ENCODE measurements at places on chromosomes 2 and 18.

DNA sequence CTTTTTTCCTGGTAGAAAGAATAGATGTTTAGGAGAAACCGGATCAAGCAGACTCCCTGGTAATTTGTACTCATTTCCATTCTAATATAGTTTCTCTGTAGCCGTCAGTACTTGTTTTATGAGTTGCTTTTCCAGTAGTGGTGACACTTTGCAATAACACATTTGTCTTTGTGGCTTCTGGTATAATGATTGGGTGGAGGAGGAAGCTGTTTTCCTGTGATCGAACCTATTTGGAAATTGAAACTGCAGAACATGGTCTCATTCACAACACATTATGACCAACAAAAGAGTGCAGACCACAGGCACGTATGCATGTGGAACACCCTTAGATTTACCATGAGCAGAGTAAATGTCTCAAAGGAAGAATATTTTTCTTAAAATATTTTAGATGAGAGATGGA, 7.6 kb upstream of the SERPINB12 start:
- no peak for DNase-seq

GRCh38 chr2:239305222-239305575, 95.6 kb downstream of the HDAC4 start:
- DNase-seq = no peak

DNA sequence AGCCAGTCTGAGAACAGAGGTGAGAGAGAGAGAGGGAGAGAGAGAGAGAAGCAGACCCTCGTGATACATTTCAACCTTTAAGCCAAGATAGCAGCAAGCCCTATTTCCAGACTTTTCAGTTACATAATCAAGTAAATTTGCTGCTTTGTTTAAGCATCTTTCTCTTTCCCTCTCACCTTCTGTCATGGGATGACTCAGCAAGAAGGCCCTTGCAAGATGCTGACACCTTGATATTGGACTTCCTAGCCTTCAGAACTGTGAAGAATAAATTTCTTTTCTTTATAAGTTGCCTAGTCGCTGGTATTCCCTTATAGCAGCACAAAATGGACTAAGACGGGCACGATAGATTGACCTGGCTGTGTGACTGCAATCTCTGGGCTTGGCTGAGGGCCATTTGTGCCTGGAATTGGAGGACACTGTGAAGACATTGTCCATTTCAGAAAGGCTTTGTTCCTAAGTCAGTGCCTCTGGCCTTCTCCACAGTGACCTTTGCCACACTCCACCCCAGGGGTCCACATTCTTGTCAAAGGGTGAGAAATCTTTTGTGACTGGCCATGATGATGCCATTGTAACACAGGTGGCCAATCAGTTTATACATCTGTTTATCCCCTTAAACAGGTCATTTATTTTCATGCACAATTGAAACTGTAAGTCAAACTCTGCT, 51.3 kb upstream of the ITSN2 start:
- no peak for DNase-seq

DNA sequence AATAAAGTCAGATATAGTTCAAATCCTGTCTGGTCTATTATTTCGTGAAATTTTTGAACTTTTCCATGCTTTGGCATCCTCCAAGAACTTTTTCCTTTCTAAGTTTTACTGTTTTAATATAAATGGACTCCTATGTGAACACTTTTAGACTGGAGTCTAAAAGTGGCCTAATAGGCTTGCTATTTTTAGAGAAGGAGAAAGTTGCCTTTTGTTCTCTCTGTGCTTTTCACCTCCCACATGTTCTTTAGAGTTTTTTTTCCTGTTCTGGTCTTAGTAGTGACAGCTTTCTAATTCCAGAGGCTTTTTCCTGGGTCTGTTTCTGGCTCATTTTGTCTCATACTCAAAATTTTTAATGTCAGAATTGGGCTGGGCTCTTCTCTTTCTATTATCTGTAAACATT, 72.2 kb downstream of the ADAM23 start:
- no peak for DNase-seq

DNA sequence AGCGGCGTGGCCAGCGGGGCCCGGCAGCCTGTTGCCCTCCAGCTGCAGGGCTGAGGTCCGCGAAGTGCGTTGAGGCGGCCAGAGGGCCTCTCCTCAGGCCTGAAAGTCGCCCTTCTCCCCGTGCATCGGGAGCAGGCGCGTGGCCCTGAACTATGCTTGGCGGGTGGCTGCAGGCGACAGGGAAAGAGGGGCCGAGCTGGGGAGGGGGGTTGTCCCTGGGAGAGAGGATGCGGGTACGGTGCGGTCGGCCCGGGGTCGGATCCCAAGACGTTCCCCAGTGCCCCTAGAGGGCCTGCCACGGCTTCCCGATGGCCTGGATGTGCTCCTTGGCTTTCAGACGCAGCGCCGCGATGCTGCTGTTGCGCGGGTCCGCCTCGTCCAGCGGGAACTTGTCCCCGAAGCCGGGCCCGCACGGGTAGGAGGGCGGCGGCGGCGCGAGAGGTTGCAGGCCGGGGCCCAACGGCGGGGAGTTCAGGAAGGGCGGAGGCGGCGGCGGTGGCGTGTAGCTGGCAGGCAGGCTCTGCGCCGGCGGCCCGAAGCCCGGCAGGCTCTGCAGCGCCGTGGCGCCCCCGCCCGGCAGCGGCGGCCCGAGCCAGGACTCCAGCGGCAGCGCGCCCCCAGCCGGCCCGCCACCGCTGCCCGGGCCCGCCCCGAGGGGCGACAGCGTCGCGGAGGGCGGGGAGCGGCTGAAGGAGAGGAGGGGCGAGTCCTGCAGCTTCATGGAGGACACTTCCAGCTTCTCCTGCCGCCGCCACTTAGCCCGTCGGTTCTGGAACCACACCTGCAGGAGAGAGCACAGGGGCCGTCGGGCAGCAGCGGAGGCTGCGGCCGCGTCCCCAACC, 4.3 kb downstream of the RAX start:
- no peak for DNase-seq

DNA sequence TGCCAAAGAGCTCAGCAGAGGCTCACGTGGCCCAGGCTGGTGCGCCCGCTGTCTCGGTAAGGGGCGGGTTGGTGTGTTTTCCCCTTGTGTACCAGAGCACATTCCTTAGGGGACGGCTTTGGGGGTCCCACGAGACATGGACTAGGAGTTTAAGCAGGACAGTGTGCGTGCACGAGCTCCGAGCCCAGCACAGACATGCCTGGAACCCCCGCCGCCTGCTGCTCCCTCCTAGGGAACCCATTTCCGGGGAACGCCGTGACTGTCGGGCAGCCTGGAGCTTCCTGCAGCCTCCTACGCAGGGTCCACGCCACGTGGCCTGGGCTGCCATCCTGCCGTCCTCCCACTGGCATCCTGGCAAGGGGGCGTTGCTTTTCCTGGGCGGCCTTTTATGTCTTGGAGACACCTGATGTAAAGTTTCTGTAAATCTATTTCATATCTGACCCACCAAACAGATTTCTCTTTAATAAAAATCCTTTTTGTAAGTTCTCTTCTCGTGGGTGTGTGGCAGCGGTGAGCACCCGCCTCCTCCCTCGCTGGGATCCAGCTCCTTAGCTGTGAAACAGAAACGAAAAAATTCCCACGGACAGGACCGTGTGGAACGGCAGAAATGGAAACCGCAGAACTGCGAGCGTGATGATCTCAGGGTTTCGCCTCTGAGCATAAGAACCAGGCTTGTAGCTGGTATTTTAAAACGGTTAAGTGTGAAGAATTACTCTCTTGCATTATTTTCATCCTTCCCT, 43.5 kb upstream of the KCNG2 start:
- no peak for DNase-seq

- DNase-seq = no peak
Observed at GRCh38 chr18:62586781-62587487, 64.1 kb downstream of the ZCCHC2 start.

DNA sequence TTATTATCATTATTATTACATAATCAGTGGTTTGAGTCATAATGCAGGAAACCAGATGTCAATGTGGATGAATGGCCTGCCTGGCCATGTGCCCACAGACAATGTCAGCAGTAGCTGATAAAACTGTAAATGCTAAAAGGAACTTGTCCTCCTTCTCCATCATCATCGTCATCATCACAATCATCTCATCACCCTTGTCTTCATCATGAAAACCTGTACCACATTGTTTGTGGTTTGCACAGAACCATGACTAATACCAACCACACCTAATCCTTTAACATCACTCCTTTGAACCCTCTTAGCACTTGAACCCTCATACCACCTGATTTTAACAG, 96.0 kb downstream of the HNMT start:
- no peak for DNase-seq

- DNase-seq = no peak
Observed at GRCh38 chr2:73933194-73933593, 6.5 kb downstream of the DGUOK start.

DNA sequence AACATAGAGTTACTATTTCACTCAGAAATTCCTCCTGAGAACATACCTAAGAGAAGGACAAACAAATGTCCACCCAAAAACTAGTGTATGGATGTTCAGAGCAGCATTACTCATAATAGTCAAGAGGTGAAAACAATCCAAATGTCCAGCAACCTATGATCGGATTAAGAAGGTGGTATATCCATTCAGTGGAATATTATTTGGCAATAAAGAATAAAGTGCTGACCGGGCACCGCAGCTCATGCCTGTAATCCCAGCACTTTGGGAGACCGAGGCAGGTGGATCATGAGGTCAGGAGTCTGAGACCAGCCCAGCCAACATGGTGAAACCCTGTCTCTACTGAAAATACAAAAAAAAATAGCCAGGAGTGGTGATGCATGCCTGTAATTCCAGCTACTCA, 182.8 kb upstream of the AGAP1 start:
- no peak for DNase-seq

GRCh38 chr2:65367524-65367923, 64.9 kb downstream of the SPRED2 start:
- no peak for DNase-seq

DNA sequence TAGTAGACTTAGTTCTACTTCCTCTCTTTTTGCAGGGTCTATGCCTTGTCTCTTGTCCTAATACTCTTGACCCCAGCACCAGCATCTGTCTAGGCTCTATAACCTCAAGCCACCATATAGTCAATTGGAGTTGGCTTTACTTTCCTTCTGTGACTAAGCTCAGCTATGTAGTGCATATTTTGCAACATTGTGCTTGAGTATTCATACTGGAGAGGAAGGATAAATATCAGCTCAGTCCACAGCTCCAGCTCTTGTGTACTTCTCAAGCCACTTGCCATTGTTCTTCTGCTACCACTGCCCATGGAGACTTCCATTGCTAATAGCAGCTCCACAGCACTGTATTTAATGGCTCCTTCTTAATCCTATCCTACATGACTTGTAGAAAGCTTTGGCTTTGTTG, 35.5 kb upstream of the CD28 start:
- no peak for DNase-seq

GRCh38 chr2:160751021-160751420, 257.4 kb upstream of the RBMS1 start:
- DNase-seq = no peak

DNA sequence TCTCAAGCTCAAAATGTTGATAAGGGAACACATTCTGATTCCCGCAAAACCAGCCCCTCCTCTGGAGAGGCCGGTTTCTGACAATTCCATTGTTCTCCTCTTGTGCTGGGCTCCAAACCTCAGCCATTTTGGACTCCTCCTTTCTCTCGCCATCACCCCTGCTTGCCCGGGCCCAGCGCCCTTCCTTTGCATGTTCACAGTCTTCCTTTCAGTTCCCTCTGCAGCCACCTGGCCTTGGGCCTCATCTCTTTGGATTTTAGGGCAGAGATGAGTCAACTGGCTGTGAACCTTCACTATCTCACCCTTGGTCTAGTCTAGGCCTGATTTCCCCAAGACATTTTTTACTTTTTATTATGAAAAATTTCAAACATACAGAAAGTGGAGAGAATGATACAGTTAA, 155.9 kb upstream of the MAP3K20 start:
- DNase-seq = peak; percentile 7

GRCh38 chr18:55272510-55273243, 313.4 kb upstream of the CCDC68 start:
- no peak for DNase-seq

GRCh38 chr2:47264143-47264542, 109.0 kb upstream of the STPG4 start:
- DNase-seq = no peak

DNA sequence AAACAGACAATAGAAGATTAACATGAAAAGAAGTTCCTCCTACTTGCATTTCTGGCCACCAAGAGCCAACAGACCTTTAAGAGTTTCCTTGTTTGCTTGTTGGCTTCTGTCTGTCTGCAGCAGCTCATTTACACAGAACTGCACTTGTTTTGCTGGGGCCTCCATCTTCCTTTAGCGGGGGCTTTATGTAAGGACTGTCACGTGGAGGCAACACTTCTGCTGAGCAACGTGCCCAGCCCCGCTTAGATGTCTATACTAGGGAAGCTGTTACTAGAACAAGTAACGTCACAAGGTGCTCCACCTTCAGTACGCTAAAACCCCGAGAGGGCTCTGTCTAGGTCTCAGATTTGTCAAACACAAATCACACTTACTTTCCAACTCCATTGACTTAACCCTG, 104.3 kb upstream of the PXDN start:
- no peak for DNase-seq

GRCh38 chr2:163205589-163206254, 367.2 kb upstream of the KCNH7 start:
- no peak for DNase-seq

DNA sequence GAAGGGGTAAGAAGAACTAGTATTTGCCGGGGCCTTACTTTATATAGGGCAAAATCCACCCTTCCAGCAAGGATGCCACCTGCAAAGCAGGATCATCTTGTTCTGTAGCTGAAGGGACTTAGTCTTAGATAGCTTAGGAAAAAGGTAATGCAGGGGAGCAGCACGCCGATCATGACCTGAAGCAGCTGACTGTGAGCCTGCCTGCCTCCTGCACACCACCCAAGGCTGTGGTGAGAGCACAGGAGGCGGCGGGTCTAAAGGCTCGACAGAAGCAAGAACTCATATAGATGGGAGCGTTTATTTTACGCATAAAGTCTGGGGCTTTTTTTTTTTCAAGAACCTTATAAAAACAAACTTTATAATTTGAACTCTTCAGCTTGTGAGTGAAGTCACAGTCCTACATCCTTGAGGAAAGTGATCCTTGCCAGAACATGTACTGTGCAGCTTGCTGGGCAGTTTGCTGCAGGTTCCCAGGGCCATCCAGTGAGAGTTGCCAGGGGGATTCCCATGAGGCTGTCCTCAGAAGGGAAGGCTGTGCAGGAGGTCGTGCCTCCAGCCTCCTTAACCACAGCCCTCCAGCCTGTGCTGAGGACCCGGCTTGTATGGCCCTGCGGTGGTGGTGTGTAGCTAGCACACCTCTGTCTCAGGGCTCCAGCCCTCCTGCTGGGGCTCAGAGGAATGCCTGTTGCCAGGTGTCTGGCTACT, 92.1 kb downstream of the RNF144A start:
- no peak for DNase-seq

DNA sequence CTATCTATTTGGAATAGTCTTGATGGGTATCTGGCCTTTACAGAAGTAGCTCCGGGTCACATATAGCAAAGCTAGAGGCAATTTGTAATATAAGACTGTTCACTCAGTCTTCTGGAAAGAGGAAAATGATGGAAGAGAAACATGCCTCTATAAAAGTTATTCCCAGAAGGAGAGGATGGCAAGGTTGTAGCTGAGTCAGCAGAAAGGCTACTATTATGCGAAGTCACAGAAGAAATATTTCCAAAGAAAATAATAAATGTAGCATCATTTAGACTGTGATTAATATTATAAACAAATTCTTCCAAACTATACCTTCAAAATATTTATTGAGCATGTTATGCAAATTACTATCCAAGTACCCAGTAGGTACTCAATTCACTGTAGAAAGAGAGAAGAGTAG, 1027.7 kb upstream of the TMEFF2 start:
- DNase-seq = no peak

All from GM19239 (cell line).